Muscle of leg (tissue), 16 donors: ENCODE measurements at places on chromosomes 13 and 19. TPM values are rescaled to one million over a fixed set of nuclear protein-coding genes. Genes with fewer than 3 reads are reported as not detected.
A peak's percentile ranks its signal among the peaks of the same experiment; 100 is the strongest.

- DNase-seq, result no peak
- no peak overlapping the region for H3K4me3 ChIP-seq
- H3K36me3 ChIP-seq, result no peaks in the 10 kb centered on the region
- no peak overlapping the region for H3K27ac ChIP-seq
Measured at GRCh38 chr19:58042495-58043340, 8.9 kb downstream of the ZSCAN1 start.

DNA sequence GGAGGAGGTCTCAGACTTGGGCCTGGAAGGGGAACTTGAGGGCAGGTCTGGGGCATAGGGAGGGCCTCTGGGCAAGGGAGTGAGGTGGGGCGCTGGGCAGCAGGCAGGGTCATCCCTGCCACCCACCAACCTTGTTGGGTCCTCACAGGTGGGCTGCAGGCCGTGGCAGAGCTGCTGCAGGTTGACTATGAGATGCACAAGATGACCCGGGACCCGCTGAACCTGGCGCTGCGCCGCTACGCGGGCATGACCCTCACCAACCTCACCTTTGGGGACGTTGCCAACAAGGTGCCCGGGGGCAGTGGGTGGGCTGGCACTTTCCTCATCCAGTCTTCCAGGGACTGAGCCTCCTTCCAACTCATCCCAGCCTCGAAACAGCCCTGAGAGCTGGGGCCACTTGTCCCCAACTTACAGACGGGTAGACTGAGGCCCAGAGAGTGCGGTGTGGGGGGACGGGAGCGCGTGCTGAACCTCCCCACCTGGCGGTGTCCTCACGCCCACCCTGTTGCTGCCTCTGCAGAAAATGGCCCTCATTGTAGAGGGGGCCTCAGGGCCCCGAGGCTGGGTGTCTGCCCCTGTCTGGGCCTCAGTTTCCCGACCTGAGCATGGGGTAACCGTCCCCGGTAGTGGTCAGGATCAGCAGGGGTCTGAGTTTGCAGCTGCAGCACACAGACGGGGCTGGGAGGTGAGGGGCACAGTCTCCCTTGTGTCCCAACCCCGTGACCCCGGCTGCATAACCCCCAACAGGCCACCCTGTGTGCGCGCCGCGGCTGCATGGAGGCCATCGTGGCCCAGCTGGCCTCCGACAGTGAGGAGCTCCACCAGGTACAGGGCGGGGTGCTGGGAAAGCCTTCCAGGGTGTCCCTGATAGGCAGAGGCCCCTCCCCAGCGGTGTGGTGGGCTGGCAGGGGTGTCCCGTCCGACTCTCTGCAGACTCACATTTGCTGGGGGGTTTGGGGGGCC, 10.4 kb downstream of the APC2 start:
- peaks cover 5% of the 10 kb centered on the region for H3K4me1 ChIP-seq
- peaks cover 56% of the 10 kb centered on the region for H3K27me3 ChIP-seq
- H3K36me3 ChIP-seq, result peaks cover 4% of the 10 kb centered on the region

GRCh38 chr13:30093236-30093635, 214.1 kb downstream of the KATNAL1 start:
- no peak overlapping the region for H3K4me3 ChIP-seq
- H3K4me1 ChIP-seq, result no peaks in the 10 kb centered on the region
- DNase-seq, result no peak
- H3K27me3 ChIP-seq, result no peaks in the 10 kb centered on the region

GRCh38 chr19:46066471-46066870, 25.7 kb upstream of the IGFL4 start:
- H3K36me3 ChIP-seq, result no peaks in the 10 kb centered on the region
- peaks cover 18% of the 10 kb centered on the region for H3K27me3 ChIP-seq
- H3K4me3 ChIP-seq, result no peak overlapping the region
- DNase-seq, result no peak
- peaks cover 3% of the 10 kb centered on the region for H3K4me1 ChIP-seq

DNA sequence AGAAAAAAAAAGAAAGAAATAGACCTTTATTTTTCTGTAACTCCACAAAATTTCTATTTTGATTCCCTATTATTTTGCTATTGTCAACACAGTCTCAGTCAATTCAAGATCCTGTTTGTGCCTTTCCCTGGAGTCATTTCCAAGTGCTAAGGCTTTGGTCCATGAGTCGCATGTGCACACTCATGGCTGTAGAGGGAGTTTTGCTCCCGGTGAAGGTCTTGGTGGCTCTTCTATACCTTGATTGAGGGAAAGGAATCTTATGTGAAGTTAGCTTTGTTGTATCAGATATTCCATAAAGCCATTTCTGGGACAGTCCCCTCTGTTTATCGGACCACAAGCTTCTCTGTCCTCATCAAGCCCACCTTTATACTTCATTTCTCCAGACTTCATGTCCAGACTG, 58.7 kb upstream of the ALOX5AP start:
- H3K4me1 ChIP-seq, result peaks cover 5% of the 10 kb centered on the region
- no peaks in the 10 kb centered on the region for H3K27me3 ChIP-seq
- DNase-seq, result peak; percentile 34
- no peaks in the 10 kb centered on the region for H3K36me3 ChIP-seq

- no peaks in the 10 kb centered on the region for H3K27me3 ChIP-seq
- no peak for DNase-seq
- no peak overlapping the region for H3K4me3 ChIP-seq
Measured at GRCh38 chr19:2343289-2343982, 15.0 kb downstream of the SPPL2B start.

Gene SEMA6B
- 48.4 TPM for polyA plus RNA-seq

Gene COL4A2
- 712 TPM for polyA plus RNA-seq

Gene ATP8A2
- 1.6 TPM for polyA plus RNA-seq

Gene PPP1R13L
- 3.4 TPM for polyA plus RNA-seq

Gene LGALS7
- 1.1 TPM for polyA plus RNA-seq

Gene GNG14
- not detected for polyA plus RNA-seq

Gene VSTM1
- polyA plus RNA-seq, result 0.22 TPM
